ENCODE measurements at places on chromosomes 6 and 20.

DNA sequence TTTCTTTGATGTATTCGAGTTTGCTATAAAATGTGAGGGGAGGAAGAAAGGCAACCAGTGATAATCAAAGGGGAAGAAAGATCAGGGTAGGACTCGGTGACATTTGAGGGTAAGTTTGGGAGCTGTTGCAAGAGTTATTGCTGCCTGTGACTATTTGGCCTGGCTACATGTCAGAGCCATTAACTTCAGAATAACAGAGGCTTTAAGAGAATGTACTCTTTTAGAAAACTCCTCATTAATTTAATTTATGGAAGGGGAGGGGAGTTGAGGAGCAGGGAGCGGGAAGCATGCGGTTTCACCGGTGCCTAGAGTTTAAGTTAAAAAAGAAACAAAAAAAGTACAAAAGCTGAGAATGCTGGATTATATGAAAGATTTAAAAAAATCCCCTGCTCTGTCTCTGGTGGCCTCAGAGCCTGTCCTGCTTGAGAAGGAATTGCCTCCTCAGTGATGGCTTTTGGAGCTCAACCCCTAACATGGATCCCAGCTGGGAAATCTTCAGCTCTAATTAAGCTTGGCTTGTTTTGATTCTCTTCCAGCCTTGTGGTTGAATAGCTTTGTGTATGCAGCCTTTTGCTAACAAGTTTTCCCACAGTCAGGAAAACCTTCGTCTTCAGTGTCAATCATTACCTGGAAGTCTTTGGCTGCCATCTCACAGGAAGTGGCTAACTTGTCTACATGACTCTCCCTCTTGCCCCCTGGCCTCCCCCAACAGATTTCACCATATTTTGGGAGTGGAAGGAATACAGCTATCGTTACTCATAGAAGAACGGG, 238.2 kb downstream of the SOX4 start:
- no peak for DNase-seq

GRCh38 chr6:45686841-45687569, 309.3 kb upstream of the SUPT3H start:
- no peak for DNase-seq

GRCh38 chr6:52495922-52496321, 75.8 kb downstream of the EFHC1 start:
- no peak for DNase-seq

DNA sequence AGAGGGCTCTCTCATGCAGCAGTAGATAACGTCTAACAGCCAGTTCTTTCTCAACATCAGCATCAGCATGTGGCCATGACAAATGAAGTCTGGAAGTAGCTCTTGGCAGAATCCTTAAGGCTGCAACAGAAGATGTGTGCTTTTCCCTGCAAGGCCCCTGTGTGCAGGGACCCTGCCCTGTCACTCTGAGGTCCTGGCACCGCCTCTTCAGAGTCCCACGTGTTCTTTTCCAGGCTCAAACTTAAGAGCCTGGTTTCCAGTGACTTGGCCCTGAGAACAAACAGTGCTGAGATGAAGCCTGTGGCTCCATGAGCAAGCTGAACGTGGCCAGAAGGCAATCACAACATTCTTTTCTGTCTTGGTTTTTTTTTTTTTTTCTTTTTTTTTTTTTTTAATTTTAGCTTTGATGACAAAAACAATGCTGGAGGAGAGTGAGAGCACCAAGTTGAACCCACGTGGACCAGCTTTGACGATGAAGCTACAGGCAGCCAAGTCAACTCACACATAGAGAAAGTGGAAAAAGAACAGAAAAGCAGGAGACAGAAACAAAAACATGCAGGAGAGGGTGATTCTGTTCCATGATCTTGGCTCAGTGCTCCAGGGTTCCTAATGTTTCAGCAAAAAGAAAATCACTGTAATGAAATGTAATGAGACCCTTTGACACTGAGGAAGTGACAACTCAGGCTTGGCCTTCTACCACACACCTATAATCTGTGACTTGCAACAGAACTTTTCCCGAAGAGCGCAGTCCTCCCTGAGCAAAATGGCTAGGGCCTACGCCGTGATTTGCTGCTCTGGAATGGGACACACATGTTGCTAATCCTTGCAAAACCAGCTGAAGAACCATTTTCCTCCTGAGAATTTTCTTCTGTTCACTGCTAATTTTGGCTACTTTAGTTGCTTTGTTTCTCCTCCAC, 86.1 kb downstream of the FOXC1 start:
- no peak for DNase-seq

- no peak for DNase-seq
Observed at GRCh38 chr6:42387336-42387735, 64.4 kb downstream of the TRERF1 start.

- no peak for DNase-seq
Observed at GRCh38 chr6:144094731-144095133, 641 bp downstream of the SF3B5 start.

DNA sequence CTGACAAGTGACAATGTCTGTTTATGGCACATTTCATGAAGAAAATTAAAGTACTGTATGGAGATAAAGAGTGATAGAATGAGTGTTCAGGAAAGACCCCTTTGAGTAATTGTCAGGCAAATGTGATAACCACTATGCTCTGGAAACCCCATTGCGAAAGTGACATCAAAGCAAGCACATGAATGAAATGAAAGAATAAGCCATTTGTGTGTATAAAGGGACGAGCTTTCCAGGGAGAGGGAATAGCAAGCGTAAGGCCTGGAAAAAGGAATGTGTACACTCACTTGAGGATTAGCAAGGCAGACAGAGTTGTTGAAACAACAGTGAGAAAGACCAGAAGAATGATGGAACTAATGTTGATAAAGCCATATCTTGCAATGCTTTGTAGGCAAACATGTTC, 490.0 kb downstream of the GRIK2 start:
- DNase-seq, result no peak

DNA sequence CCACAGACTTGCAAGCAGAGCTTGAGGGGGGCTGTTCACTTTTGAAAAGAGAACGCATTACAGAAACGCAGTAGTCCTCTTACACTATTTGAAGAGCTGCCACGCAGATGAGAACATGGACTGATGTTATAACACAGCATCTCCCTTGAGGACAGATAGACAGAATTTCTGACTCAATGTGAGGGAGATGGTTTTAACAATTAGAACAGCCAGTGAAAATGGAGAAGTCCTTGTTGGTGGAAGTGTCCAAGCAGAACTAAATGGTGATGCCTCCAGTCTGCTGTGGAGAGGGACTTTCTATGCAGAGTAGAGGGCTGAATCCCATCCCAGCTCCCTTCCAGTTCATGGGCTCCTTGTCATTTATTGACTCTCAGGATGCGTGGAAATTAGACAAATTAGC, 100.0 kb downstream of the RREB1 start:
- DNase-seq, result no peak

- no peak for DNase-seq
Observed at GRCh38 chr20:34060970-34061369, 51.1 kb downstream of the EIF2S2 start.

- no peak for DNase-seq
Observed at GRCh38 chr6:144065213-144065660, 30.1 kb downstream of the SF3B5 start.

GRCh38 chr6:90374201-90374600, 77.6 kb upstream of the BACH2 start:
- no peak for DNase-seq

DNA sequence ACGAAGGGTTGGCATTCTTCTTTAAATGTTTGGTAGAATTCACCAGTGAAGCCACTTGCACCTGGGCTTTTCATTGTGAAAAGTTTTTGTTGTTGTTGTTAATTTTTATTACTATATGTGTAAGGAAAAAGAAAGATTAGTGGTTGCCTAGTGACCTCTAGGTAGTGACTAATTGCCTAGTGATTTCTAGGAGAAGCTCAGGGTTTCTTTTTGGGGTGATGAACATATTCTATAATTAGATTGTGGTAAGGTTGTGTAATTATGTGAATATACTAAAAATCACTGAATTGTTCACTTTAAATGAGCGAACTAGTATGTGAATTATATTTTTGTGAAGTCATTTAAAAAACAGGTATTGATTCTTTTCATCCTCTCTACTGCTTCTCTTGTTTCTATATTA, 123.8 kb upstream of the TMEM170B start:
- no peak for DNase-seq

DNA sequence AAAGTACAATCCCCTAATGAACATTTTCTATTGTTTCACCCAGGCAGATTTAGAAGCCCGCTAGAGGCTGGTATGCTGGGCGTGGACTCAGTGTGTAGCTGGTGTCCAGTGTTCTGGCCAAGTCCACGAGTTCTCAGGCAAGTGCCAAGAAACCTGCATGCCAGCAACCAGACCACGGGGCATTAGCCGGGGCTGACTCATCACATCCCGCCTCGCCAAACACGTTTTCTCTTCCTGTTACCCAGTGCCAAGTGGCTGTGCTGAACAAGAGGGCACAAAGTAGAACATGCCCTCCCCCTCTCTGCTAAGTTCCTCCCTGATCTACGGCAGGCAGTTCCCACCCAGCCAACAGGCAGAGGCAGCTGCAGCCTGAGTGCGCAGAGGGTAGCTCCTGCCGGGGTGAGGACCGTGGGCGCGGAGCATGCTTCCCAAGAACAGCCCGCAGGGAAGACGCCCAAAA, 29.6 kb downstream of the RAMACL start:
- DNase-seq, result no peak

DNA sequence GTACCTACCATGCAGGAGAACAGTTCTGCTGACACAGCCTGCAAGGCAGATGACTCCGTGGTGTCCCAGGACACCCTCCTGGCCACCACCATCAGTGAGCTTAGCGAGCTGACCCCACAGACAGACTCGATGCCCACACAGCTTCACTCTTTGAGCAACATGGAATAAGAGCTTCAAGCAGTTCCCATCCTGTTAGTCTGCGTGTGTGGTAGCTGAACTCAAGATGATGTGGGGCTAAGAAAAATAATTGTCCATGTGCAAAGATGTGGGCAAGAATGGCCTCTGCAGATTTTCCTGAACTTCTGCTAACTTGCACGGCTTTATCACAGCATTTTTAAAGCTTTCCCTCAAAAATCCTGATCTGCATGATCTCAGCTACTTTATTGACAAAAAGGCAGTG, 8.3 kb downstream of the GZF1 start:
- DNase-seq, result no peak

DNA sequence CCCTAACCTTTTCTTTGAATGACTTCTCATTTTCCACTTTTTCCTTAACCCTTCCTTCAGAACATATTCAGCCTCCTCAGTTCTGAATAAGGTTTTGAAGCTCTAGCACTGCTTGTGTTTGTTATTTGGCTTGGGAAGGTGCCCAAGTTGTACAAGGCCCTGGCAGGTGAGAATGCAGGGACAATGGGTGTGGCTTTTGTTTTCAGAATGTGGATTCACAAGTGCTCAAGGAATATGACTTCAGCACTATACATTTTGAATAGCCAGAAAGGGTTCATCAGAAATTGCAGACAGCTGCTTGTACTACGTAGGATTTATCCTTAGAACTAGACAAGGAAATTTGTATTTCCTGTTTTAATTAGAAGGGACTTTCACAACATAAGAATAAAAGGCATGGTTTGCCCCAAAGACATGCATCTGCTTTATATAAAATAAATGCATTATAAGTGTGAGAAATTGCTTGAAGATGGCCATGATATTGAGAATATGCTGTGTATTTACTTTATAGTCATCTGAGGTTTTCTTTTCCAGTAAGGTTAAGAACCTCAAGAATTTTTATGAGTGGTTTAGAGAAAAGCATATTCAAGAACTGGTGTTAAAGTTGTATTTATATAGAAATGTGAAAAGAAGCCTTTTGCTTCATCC, 29.3 kb upstream of the PRDM1 start:
- no peak for DNase-seq

- DNase-seq, result no peak
Observed at GRCh38 chr6:148693882-148694484, 52.8 kb upstream of the UST start.

DNA sequence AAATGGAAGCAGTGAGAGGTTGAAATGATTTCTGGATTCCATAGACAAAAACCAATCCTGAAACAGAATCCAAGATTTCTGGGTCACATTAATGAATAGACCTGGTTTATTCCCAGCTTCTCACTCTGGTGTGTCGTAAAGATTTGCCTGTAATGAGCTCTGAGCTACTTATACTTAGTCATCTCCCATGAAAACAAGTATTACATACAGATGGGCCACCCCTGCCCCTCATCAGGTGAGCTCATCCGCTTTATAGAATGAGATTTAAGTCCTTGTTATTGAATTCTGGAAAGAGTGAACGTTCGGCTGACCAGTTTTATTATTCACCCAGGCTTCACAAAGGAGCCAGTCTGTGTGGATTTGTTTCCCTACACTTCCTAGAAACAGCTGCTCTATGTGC, 47.1 kb upstream of the TMEM181 start:
- no peak for DNase-seq

DNA sequence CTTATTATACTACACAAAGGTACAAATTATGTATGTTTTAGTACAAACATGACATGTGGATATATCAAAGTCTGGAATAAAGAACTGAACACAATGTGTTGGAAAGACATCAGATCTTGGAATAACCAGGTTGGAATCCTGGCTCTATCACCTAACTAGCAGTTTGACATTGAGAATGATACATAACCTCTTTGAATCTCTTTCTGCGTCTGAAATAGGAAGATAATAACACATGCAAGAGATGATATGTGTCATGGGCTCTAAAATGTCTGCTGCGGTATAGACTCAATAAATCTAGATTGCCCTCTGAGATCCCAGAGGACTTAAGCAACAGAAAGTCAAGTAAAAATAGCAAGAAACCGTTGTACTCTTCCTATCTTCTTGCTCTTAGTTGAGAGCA, 66.8 kb upstream of the CCN2 start:
- DNase-seq, result no peak

DNA sequence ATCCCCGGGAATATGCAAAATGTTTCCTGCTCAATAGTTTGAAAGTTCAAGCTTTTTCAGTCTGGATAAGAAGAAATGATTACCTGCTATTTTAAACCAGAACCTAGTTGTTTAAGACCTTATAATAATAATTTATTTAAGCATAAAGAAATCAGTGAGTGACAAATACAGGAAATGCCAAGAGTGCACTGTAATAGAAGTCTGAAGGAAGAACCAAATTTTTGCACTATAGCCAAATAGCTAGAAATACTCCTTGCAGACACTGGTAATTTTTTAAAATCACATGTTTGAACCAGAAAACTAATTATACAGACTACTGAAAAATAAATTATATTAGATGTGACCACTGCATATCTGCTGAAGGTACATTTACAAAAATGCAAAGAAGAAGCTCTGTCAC, 93.2 kb downstream of the MMS22L start:
- no peak for DNase-seq

- no peak for DNase-seq
Observed at GRCh38 chr20:33945391-33946081, 48.2 kb upstream of the RALY start.

Data from cortex of kidney (tissue), 1 donor.